Adipocyte (in vitro differentiated cells): ENCODE measurements at places on chromosomes 1 and 21.

DNA sequence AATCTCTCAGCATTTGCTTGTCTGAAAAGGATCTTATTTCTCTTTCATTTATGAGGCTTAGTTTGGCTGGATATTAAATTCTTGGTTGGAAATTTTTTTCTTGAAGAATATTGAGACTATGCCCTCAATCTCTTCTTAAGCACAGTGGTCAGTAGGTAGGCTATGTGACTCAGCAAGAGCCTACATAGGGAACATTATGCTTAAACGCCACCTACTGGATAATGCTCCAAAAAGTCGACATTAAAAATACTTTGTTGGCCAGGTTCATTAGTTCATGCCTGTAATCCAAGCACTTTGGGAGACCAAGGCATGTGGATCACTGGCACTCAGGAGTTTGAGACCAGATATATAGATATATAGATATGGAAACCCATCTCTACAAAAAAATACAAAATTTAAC, 678.0 kb upstream of the USP24 start:
- DNase-seq, result no peak

- no peak for DNase-seq
Observed at GRCh38 chr1:205714906-205715246, 34.6 kb upstream of the SLC45A3 start.

- DNase-seq, result no peak
Observed at GRCh38 chr1:9850442-9851162, 26.8 kb upstream of the CLSTN1 start.

DNA sequence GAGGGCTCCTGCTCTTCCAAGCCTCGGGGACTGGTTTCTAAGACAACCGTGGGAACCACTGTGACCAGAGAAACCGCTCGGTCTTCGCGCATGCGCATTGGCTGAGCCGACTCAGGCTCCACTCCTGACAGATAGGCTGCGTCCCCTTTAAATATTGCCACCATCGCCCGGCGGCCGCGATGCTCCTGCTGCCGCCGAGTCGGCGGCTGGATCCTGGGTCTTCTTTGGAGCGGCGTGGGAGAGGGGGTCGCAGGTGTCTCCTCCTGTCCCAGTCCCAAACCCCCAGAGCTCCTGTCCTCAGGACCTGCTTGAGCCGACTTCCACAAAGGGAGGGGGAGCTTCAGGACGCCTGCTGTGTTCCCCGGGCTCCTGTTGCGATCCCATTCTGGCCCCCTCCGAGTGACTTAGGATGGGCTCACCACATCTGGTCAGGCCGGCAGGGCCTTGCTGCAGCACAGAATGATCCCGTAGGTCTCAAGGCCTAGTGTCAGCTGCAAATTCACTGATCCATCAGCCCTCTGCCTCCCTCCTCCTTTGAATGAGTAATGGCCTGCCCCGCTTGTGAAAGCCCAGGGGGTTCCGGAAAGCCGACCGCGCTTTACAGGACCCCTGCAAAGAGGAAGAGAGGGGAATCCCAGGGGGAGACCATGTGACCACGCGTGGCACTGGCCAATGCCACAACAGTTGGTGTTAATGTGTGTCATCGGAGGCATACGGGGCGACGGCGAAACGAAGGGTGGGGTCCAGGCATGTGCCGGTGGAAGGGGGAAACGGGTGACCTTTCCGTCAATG, 683.2 kb upstream of the TPTE start:
- no peak for DNase-seq

GRCh38 chr1:47995306-47996050, 1.7 kb downstream of the TRABD2B start:
- DNase-seq, result no peak

GRCh38 chr1:155309423-155310021, 856 bp downstream of the FDPS start:
- peak; percentile 50 for DNase-seq

GRCh38 chr1:241839369-241839979, 8.5 kb upstream of the EXO1 start:
- DNase-seq, result no peak

- DNase-seq, result no peak
Observed at GRCh38 chr1:17434016-17434415, 5.5 kb downstream of the RCC2 start.

- DNase-seq, result no peak
Observed at GRCh38 chr1:24049733-24050132, 62.2 kb downstream of the MYOM3 start.
